ENCODE measurements at places on chromosomes 3 and 15.
A peak's percentile ranks its signal among the peaks of the same experiment; 100 is the strongest.

DNA sequence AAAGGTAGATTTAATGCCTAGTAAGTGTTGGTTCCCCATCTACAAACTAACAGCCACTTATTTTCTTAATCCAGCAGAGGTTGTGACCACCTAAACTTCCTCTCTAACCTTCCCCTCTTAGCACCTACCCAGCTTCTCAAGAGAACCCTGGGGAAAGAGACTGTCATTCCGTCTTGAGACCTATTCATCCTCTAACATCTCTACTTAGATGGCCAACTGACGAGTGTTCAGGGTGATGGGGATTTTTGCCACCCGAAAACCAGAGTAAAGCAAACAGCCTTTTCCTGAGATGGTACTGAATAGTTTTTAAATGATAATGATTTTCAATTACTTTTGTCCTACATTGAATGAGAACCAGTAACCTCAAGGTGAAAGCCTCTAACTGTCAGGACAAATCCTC lies 9.3 kb upstream of the GBE1 start:
- DNase-seq = no peak

GRCh38 chr3:94967196-94967595 lies 904.3 kb downstream of the NSUN3 start:
- no peak for DNase-seq

DNA sequence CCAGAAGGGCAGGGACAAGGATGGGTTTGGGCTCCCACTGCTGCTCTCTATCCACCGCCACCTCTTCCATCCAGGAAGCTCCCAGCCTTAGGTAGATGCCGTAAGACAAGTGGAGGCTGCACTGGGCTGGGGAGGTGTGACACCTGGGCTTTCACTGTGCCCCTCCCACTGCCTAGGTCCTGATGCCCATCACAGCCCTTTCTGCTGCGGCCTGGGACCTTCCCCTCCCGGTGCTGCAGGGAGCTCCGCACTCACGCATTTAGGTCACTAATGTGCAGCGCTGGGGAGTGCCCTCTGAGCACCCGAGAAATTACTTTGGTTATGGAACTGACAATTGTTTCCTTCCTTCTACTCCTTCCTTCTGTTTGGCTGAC lies 850 bp downstream of the LTF start:
- DNase-seq = no peak

DNA sequence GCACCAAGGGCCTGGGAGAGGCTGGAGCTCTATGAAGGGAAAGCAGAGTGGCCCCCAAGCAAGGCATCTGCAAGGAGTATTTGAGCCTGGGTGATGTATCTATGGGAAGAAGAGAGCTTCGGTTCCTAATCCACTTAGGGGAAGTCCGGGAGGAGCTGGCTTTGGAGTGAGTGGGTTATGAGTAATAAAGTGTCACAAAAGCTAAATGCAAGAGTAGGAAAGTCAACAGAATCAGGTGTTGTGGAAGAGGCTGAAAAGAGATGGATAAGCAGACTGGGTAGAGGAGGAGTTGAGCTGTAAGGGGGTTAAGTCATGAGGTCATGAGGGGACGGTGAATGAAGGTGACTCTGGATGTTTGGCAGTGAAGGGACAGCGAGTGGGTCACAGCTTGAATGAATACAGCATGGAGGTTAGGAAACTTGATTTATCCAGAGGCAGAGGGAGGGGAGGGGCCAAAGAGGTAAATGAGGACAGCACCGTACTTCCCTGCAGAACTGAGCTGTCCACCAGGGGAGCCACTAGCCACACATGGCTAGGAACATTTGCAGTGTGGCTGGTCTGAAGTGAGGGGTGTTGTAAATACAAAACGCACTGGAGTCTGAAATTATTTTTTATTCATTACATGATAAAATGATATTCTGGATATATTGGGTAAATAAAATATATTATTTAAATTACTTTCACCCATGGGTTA lies 83.3 kb downstream of the ADCY5 start:
- peak; percentile 8 for DNase-seq

DNA sequence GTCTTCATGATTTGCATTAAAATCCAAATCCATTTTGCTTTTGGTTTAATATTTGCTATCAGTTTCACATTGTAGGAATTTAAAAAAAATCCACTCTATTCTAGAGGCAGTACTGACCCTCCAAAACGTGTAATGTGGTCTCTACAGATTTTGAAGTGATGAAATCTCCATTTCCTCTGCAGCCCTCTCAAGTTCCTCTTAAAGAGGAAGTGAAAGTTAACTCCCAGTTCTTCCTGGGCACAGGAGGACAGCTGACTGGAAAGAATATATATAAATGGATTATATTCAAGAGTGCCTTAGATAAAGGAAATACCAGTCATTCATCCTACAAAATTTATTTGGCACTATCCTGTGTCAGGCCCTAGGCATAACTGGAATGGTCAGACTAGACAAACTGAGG lies 83.5 kb upstream of the PLCL2 start:
- DNase-seq = no peak

DNA sequence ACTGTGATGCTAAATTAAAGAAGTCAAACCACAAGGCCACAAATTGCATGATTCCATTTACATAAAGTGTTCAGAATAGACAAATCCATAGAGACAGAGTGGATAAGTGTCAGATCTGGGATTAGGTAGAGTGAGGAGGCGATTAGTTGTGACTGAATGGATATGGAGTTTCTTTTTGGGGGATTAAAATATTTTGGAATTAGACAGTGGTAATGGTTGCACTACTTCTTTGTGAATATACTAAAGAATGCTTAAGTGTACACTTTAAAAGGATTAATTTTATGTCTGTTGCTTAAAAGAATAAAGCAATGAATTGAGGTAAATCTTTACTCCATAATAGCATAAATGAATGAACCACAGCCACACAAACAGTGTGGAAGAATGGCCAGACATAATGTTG lies 175.5 kb upstream of the CADM2 start:
- no peak for DNase-seq

GRCh38 chr3:125512135-125512920 lies 7.7 kb downstream of the SNX4 start:
- no peak for DNase-seq

GRCh38 chr3:187969581-187969950 lies 184.4 kb upstream of the LPP start:
- no peak for DNase-seq

- no peak for DNase-seq
These were observed 245.3 kb downstream of the OCA2 start for GRCh38 chr15:27853624-27854455.

- no peak for DNase-seq
These were observed 82.8 kb downstream of the SSR3 start for GRCh38 chr3:156472150-156472549.

- no peak for DNase-seq
These were observed 275.8 kb downstream of the SQOR start for GRCh38 chr15:45910671-45911070.

GRCh38 chr3:15633159-15633558 lies 31.6 kb downstream of the BTD start:
- DNase-seq = no peak

DNA sequence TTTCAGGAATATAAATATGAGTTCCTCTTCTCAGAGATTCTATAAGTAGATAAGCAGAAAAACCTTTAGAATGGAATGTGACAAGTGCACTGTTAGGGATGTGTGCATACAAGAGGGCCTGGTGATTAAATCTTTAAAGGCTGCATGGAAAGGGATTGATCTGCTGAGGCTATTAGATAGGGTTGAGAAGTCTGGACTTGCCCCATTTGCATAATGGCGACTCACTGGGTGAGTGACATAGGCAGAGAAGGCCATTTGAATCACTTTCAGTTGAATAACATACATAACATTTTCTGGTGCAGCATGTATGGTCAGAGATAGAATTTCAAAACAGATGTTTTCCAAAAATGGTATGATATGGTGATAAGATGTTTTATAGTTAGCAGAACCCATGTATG lies 156.9 kb downstream of the ZNF621 start:
- no peak for DNase-seq

GRCh38 chr3:125212091-125212508 lies 448 bp downstream of the SLC12A8 start:
- DNase-seq = no peak

- no peak for DNase-seq
These were observed 194.1 kb upstream of the ZBTB20 start for GRCh38 chr3:115341208-115341607.

DNA sequence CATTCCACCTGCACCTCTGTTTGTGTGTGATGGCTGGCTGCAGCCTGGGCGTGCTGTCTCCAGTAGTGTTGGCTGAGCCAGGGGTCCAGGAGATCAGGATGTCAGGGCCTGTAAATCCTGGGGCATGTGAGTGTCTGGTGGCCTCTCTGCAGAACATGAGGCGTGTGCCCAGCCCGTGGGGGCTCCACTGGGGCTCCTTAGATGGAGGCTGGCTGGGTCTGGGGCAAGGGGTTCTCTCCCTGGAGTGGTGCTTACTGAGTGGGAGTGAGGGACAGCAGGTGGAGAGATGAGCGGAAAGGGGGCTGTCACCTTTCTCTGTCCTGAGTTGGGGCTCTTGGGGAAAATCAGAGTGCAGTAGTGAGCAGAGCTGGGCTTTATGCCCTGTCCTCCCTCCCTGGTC lies 152.2 kb downstream of the CHDH start:
- no peak for DNase-seq

GRCh38 chr3:4310971-4311370 lies 7.8 kb downstream of the SETMAR start:
- DNase-seq = no peak

GRCh38 chr15:74240897-74241614 lies 4.9 kb downstream of the CCDC33 start:
- no peak for DNase-seq

DNA sequence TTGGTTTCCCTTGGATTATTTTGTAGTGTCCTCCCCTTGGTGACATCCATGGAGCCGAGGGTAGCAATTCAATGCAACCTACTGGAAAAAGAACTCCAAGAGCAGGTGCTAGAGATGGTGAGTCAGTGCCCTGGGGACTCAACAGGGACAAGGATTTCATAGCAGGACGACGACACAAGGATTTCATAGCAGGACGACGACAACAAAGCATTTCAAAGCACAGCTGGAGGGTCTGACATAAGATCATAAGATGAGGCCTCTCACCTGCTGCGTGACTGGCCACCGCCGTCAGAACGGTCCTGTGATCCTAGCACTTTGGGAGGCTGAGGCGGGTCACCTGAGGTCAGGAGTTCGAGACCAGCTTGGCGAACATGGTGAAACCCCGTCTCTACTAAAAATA lies 22.5 kb downstream of the NRROS start:
- DNase-seq = no peak

- no peak for DNase-seq
These were observed 30.4 kb upstream of the KCNMB2 start for GRCh38 chr3:178505832-178506231.

DNA sequence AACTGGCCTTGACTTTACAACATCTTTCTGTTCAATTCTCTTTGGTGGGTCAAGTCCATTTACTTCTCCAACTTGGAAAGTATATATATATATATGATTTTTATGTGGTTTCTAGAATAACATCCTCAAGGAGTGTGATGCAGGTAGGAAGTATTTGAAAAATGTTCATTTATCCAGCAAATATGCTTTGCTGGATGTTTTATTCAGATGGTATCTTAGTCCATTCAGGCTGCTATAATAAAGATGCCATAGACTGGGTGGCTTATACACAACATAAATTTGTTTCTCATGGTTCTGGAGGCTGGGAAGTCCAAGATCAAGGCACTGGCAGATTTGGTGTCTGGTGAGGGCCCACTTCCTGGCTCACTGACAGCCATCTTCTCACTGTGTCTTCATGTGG lies 168.7 kb upstream of the RASGRP1 start:
- no peak for DNase-seq

DNA sequence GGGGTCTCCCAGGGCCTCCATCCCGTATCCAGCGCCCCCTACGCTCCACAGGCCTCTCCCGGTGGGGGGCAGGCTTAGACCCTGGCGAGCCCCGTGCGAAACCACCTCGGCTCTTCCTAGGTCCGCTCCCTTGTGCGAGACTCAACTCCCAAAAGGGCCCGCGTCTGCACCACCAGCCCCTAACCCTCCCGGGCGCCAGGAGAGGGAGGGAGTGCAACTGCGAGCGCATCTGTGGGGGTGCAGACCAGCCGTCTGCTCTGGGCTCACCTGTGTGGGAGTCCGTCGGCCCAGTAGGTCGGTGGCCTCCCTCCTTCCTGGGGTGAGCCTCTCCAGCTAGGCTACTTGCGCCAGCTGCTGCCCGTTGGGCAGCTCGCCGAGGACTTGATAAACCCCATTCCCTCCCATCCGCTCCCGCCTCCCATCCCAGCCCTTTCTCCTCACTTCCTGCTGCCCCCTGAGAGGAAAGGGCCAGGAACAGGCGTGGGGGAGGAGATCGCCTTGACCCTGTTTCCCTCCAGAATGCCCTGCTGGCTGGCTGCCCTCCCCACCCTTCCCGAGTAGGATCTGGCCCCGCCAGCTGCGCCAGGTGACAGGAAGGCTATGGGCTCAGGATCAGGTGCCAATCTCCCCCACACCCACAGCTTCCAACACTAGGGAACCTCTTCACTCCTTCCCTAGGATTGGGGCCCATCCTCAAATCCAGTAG lies at the start of gene HYAL2:
TSS of gene HYAL2 (minus strand) at position 360 of the 706 bp plus-strand sequence. CDS start 2,256 bp downstream, outside the sequence.
- no peak for DNase-seq

DNA sequence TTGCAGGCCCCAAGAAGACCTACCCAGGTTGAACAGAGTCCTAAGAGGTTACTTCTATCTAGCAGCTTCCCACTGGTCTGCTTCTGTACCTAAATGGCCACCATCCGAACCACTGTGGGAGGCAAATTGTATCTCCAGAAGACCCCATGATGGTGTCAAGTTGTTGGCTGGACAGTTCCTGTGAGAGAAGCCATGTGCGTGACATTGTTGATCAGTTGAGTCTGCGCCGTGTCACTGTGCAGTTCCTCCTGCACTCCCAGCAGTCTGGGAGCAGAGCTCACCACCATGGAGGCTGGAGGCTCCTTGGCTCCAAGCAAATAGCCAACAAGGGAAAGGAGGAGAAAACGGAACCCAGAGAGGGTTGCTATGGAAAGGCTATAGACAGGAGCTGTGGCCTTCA lies 7.5 kb upstream of the CYP1A1 start:
- DNase-seq = no peak

DNA sequence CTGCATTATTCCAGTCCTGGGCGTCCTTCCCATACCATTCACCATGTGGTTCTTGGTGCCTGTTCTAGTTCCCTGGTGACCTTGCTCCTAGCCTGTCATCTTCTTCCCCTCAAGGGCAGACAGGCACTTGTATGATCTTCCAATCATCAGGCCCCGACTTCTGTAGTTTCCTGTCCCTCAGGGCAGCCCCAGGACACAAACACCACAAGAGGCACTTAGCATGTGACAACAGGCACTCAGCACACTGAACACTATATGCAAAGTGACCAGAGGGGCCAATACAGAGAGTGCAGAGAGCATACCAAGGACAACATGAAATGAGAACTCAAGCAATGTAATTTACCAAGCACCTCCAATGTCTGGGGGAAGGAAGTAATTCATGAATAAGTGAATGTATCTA lies 17.9 kb downstream of the TMEM40 start:
- no peak for DNase-seq

All from NCI-H460 (cell line).